NCI-H1436 treated with DMSO at 0.1 percent for 48 hours (cell line): ENCODE measurements at places on chromosomes 1 and 21.

DNA sequence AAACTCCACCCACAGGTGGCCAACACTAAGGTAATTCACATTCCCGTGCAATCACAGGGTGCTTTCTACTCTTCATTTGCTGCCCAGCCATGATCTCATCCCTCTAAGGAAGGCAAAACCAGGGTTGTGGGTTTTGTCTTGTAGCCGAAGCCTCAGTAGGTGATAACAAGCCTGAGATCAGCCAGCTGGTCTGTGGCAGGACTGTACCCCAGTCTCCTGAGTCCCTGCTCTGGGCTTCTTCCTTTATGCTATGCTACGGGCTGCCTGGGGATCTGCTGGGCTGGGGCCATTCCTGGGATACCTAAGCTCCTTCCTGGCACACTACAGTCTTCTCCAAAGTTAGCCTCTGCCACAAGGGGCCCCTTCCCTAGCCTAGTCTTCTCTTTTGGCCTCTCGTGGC lies 9.8 kb downstream of the PPFIA4 start:
- no peak for DNase-seq

DNA sequence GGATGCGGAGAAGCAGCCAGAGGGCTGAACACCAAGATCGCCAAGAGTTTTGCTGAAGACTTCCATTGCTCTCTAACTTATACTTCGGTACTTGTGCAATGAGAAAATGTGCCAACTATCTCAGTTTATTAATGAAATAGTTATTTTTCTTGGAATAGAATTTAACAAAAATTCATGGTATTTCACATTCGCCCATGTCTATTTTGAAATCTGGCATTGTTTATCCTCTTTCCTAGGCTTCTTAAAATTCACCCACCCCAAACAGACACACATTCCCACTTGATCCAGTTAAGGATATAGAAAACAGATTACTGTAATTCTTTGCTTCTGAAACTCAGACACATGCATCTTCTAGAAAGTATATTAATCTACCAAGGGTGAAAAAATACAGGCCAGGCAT lies 56.3 kb upstream of the ADAMTS5 start:
- DNase-seq: no peak

DNA sequence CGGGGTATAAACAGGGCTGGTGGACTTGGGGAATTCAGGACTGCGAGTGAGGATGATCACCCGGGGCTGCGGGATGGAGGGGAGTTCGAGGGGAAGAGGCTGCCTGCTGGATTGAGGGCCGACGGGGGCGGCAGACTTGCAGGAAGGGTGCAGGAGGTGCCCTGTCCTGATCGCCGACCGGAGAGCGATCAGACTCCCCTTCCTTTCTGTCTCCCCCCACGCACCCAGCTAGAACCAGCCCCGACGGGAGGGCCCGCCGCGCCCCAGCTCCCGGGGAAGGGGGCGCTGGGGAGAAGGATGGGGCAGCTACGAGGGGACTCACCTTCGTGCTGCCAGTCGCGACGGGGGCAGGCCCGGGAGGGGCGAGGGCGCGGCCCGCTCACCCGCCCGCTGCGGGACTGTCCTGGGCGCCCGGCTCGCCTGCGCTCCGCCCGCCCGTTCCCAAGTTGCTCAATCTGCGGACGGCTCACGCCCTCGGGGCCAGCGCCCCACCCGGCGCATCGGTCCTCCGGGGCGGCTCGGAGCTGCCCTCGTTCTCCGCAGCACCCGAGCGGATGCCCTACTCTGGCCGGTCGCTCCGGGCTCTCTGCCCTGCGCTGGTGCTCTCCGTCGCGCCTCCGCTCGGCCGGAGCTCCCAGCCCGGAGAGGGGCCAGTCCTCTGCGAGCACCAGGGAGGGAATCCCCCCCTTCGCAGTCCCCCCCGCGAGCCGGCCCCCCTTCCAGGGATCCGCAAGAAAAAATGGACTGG lies at the start of gene RSPO1:
RSPO1 (minus strand) TSS at position 649 of the 748 bp plus-strand sequence. CDS start 5,231 bp downstream, outside the sequence.
- no peak for DNase-seq

DNA sequence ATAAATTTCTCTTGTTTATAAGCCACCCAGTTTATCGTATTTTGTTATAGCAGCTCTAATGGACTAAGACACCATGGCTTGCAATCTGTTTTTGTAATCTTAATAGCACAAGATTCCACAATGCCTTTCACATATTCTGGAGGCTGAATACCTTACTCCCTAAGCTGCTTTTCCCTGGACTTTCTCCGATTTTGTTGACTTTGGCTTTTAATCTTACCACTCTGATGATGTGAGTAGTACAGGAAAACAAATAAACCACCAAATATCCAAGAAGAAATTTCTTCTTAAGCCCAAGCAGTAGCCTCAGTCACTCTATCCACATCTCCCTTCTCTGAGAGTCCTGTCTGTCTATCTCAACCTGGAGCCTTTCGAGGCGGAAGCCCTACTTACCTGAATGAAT lies 838.6 kb downstream of the LTN1 start:
- DNase-seq: no peak

DNA sequence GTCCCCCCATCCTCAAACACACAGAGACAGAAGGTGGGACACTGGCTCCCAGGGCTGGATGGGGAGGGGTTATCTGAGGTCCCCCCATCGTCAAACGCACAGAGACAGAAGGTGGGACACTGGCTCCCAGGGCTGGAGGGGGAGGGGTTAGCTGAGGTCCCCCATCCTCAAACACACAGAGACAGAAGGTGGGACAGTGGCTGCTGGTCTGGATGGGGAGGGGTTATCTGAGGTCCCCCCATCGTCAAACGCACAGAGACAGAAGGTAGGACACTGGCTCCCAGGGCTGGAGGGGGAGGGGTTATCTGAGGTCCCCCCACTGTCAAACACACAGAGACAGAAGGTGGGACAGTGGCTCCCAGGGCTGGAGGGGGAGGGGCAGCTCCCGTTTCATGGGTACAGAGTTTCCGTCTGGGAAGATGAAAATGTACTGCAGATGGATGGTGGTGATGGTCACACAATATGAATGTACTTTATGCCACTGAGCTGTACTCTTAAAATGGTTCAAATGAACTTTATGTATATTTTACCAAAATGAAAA lies 69.2 kb downstream of the SCCPDH start:
- no peak for DNase-seq

GRCh38 chr1:72524021-72524420 lies 241.7 kb upstream of the NEGR1 start:
- DNase-seq: no peak

GRCh38 chr1:35049116-35049515 lies 17.4 kb upstream of the ZMYM6 start:
- no peak for DNase-seq

- no peak for DNase-seq
These were observed 28.5 kb upstream of the SCCPDH start for GRCh38 chr1:246695666-246696065.

DNA sequence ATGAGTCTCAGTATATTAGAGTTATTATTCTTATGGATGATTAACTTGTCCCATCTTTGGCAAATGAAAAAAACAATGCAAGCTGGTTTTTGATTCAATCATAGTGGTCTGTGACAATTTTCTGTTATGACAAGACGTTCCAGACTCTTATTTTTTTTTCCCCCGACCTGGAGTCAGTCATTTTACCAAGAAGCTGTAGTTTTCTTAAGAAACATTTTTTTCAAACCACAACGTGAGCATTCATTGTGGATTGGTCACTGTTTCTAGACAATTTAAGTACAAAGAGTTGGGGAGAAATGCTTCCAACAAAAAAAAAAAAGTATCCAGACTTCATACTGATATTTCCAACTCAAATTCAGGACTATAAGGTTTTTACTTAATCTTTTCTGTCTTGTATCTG lies 8.0 kb upstream of the ANGPTL3 start:
- DNase-seq: no peak

GRCh38 chr1:229238231-229238630 lies 32.7 kb upstream of the RAB4A start:
- DNase-seq: no peak

DNA sequence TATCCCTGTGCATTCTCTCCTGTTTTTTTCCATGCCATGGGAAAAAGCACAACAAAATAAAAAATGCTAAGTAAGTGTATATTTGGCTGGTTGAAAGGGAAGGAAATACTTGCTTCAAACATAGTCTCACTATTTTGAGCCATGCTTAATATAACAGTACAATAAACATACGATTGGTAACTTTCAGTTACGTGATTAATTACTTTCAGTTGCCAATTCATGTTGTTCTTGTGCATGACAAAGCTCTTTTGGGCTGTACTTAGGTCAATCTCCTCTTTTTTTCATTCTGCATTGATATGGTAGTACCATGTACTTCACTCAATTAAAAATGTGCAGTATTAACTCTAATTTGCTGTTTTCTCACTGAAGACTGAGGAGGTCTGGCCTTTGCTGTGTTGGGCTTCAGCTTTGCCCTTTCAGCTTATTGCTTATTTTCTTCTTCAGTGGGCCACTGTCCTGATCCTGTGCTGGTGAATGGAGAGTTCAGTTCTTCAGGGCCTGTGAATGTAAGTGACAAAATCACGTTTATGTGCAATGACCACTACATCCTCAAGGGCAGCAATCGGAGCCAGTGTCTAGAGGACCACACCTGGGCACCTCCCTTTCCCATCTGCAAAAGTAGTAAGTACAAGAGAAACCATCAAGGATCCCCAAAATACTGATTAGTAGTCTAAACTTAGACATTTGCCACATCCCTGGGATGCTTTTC lies 2.7 kb downstream of the C4BPB start:
- DNase-seq: no peak

- DNase-seq: no peak
These were observed 86.4 kb downstream of the TMEM53 start for GRCh38 chr1:44587796-44588460.

- DNase-seq: no peak
These were observed 57.2 kb downstream of the EYA3 start for GRCh38 chr1:28031173-28031572.

GRCh38 chr1:225980005-225980836 lies 18.9 kb downstream of the SDE2 start:
- DNase-seq: peak; percentile 76

- no peak for DNase-seq
These were observed 5.8 kb downstream of the OR10T2 start for GRCh38 chr1:158393476-158393875.

- peak; percentile 63 for DNase-seq
These were observed at the start of gene NEGR1 for GRCh38 chr1:72282271-72283021. Gene NEGR1, minus strand, starts transcription at chr1:72282539.

DNA sequence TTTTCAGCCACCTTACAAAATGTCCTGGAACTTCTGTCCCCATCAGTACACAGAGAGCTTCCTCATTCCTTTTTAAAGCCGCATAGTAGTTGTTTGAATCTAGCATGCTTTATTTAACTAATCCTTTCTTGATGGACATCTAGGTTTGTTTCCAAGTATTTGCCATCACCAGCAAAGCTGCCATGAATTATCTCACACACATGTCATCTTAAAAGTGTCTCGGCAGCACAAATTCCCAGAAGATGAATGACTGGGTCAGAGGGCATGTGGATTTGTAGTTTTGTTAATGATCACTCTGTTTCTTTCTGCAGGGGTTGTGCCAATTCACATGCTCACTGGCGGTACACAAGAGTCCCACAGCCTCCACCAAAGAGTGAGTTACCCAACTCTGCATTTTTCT lies 68.3 kb downstream of the CLIC6 start:
- DNase-seq: no peak

GRCh38 chr1:6270401-6270800 lies 9.5 kb upstream of the GPR153 start:
- no peak for DNase-seq

DNA sequence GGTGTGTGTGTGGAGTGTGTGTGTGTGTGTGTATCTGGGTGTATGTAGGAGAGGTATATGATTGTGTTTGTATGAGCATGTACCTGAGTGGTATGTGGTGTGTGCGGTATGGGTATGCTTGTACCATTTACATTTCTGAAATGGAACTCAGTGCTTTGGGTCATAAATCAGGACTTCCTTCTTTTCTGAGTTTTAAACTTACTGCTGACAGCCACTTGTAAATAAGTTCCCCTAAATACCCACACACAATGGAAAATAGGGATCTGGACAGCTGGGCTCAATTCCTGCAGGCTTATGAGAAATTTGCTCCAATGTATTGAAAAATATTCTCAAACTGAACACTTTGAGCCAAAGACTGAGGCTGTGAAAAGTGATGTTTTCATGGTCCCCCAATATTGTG lies 293.6 kb downstream of the HLX start:
- no peak for DNase-seq

- DNase-seq: no peak
These were observed 470.2 kb upstream of the ADGRL2 start for GRCh38 chr1:81330521-81330920.

GRCh38 chr1:173798078-173798477 lies 26.4 kb upstream of the DARS2 start:
- no peak for DNase-seq

DNA sequence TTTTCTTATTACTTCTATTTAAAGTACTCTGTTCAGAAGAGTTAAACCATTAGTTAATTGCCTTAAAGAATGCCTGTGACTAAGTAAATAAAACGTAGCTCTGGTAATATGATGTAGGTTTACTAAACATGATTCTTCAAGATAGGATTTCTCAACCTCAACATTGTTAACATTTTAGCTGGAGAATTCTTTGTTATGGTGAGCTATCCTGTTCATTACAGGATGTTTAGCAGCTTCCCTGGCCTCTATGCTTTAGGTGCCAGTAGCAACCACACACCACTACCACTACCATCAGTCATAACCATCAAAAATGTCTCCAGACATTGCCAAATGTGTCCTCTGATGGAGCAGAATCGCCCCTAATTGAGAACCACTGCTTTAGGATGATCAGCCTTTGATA lies 10.7 kb downstream of the RPF1 start:
- DNase-seq: no peak

- DNase-seq: no peak
These were observed 38.2 kb downstream of the ZBTB40 start for GRCh38 chr1:22489823-22490222.

GRCh38 chr1:207813512-207813881 lies 61.6 kb downstream of the CD46 start:
- no peak for DNase-seq

- no peak for DNase-seq
These were observed 155.8 kb upstream of the KAZN start for GRCh38 chr1:14442669-14443068.

- no peak for DNase-seq
These were observed 10.8 kb upstream of the SMIM12 start for GRCh38 chr1:34870395-34870794.

- no peak for DNase-seq
These were observed 705 bp downstream of the KHDRBS1 start for GRCh38 chr1:32014199-32014947.

DNA sequence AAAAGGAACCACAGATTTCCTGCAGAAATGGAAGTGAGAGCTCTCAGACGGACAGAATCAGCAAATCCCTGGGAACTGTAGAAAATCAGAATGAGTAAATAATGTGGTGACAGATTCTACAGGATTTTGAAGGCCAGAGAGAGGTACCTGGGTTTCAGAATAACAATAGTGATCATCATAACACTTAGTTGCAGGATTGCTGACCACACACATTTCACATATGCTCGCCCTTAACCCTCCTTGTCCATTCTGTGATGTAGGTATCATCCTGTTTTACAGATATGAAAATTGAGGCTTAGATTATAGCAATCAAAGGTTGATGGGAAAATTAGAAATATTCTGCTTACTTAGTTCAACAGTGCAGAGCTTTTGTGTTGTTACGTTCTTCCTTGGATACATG lies 97.9 kb upstream of the HOOK1 start:
- no peak for DNase-seq

- no peak for DNase-seq
These were observed 64.6 kb downstream of the RUNX1 start for GRCh38 chr21:34984356-34985058.

GRCh38 chr1:24089027-24089742 lies 22.8 kb downstream of the MYOM3 start:
- DNase-seq: no peak
